RWPE2 (cell line): ENCODE measurements at places on chromosomes 5 and 9.

DNA sequence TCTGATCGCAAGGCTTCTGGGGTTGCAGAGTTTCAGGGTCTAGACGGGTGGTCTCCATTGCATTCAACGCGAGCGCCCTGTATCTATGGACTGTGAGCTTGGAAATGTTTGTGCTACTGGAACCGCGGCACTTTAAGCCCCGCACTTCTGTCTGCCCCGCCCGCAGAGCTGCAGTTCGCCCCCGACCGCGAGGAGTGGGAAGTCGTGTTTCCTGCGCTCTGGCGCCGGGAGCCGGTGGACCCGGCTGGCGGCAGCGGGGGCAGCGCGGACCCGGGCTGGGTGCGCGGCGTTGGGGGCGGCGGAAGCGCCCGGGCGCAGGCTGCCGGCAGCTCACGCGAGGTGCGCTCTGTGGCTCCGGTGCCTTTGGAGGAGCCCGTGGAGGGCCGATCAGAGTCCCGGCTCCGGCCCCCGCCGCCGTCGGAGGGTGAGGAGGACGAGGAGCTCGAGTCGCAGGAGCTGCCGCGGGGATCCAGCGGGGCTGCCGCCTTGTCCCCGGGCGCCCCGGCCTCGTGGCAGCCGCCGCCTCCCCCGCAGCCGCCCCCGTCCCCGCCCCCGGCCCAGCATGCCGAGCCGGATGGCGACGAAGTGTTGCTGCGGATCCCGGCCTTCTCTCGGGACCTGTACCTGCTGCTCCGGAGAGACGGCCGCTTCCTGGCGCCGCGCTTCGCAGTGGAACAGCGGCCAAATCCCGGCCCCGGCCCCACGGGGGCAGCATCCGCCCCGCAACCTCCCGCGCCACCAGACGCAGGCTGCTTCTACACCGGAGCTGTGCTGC is 1.0 kb downstream of the ADAMTS19 start:
- no peak for DNase-seq
- no peak overlapping the region for H3K27ac ChIP-seq
- no peaks in the 10 kb centered on the region for H3K36me3 ChIP-seq
- H3K4me1 ChIP-seq = no peaks in the 10 kb centered on the region
- peak overlapping the region; percentile 23 for H3K4me3 ChIP-seq
- peaks cover 72% of the 10 kb centered on the region for H3K27me3 ChIP-seq

- H3K36me3 ChIP-seq = peaks cover 36% of the 10 kb centered on the region
- no peak overlapping the region for H3K27ac ChIP-seq
- no peaks in the 10 kb centered on the region for H3K27me3 ChIP-seq
- peaks cover 3% of the 10 kb centered on the region for H3K4me1 ChIP-seq
Observed at GRCh38 chr5:157836121-157836753, 22.7 kb downstream of the CLINT1 start.

GRCh38 chr9:128421482-128421996 is 882 bp downstream of the CERCAM start:
- no peaks in the 10 kb centered on the region for H3K27me3 ChIP-seq
- no peaks in the 10 kb centered on the region for H3K4me1 ChIP-seq
- H3K27ac ChIP-seq = peak overlapping the region; percentile 40
- H3K4me3 ChIP-seq = peak overlapping the region; percentile 85

DNA sequence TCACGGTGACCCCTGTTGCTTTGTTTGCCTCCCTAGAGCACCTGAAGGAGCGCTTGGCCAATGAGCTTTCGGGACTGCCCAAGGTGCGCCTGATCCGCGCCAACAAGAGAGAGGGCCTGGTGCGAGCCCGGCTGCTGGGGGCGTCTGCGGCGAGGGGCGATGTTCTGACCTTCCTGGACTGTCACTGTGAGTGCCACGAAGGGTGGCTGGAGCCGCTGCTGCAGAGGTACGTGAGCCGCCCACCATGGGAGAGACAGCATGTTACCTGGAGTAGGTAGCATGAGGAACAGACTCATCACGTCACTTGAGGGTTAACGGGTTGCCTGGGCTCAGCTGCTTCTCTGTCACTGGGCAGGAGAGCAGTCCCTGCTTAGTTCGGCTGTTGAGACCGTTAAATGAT is 19.2 kb downstream of the GALNT12 start:
- H3K27me3 ChIP-seq = no peaks in the 10 kb centered on the region
- no peak overlapping the region for H3K4me3 ChIP-seq
- H3K27ac ChIP-seq = no peak overlapping the region
- no peak for DNase-seq
- no peaks in the 10 kb centered on the region for H3K36me3 ChIP-seq

DNA sequence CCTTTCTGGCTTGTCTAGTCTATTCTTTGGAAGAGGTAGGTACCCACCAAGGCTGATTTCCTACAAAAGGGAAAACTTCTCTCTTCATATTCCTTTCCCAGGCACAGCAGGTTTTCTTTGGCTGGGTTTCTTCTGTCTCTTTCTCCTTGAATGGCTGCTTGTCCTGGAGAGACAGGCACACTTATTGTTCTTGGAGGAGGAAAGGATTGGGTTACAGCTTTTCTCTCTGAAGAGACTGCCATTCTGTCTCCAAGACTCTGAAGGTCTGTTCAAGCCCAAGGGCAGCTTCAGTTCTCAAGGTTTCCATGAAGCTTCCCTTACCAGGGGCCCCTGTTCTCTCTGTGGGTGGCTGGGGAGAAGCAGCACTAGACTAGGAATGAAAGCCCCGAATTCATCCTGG is 33.9 kb downstream of the ACTBL2 start:
- no peaks in the 10 kb centered on the region for H3K36me3 ChIP-seq
- no peak overlapping the region for H3K27ac ChIP-seq
- no peaks in the 10 kb centered on the region for H3K4me1 ChIP-seq
- DNase-seq = no peak

- no peak overlapping the region for H3K4me3 ChIP-seq
- no peak for DNase-seq
- no peaks in the 10 kb centered on the region for H3K36me3 ChIP-seq
- H3K27ac ChIP-seq = no peak overlapping the region
- peaks cover 2% of the 10 kb centered on the region for H3K4me1 ChIP-seq
Observed at GRCh38 chr5:58099257-58099656, 360.6 kb downstream of the PLK2 start.

GRCh38 chr9:131500939-131501541 is 1.7 kb upstream of the POMT1 start:
- no peaks in the 10 kb centered on the region for H3K27me3 ChIP-seq
- H3K36me3 ChIP-seq = peaks cover 39% of the 10 kb centered on the region
- no peak for DNase-seq
- H3K4me3 ChIP-seq = no peak overlapping the region
- H3K27ac ChIP-seq = peak overlapping the region; percentile 19

DNA sequence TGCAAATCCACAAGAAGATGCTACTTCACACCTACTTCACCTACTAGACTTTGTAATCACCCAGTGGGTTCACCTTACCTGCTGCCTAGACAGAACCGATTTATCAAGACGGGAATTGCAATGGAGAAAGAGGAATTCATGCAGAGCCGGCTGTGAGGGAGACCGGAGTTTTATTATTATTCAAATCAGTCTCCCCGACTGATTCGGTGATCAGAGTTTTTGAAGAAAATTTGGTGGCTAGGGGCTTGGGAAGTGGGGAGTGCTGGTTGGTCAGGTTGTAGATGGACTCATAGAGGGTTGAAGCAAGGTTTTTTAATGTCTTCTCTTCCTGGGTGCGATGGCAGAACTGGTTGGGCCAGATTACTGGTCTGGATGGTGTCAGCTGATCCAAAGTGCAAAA is 23.4 kb downstream of the SFXN1 start:
- H3K4me3 ChIP-seq = no peak overlapping the region
- no peak for DNase-seq
- no peak overlapping the region for H3K27ac ChIP-seq
- no peaks in the 10 kb centered on the region for H3K4me1 ChIP-seq
- H3K36me3 ChIP-seq = peaks cover 82% of the 10 kb centered on the region

DNA sequence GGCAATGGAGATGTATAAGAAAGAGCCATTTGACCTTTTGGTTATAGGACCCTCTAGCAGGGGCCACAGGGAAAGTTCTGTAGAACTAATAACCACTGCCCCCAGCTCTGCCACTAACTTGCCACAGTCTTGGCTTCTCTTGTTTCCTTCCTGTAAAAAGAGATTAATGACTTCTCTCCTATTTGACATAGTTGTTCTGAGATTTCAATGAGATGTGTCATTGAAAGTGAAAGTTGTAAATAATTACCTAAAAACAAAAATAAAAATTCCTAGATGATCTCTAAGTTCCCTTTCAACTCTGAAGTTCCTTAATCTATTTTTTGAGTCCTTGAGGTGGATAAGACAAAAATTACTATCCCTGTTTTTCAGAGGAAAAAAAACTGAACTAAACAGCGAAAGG is 1.4 kb upstream of the KIF12 start:
- H3K4me3 ChIP-seq = no peak overlapping the region
- no peaks in the 10 kb centered on the region for H3K27me3 ChIP-seq
- DNase-seq = no peak
- no peaks in the 10 kb centered on the region for H3K4me1 ChIP-seq
- no peaks in the 10 kb centered on the region for H3K36me3 ChIP-seq
- no peak overlapping the region for H3K27ac ChIP-seq

GRCh38 chr9:104774132-104774531 is 10.2 kb downstream of the NIPSNAP3B start:
- no peaks in the 10 kb centered on the region for H3K36me3 ChIP-seq
- H3K27ac ChIP-seq = no peak overlapping the region
- DNase-seq = no peak
- H3K27me3 ChIP-seq = no peaks in the 10 kb centered on the region

GRCh38 chr5:62477801-62478200 is 65.2 kb downstream of the IPO11 start:
- H3K4me3 ChIP-seq = no peak overlapping the region
- no peaks in the 10 kb centered on the region for H3K27me3 ChIP-seq
- DNase-seq = no peak
- peaks cover 25% of the 10 kb centered on the region for H3K36me3 ChIP-seq
- H3K27ac ChIP-seq = no peak overlapping the region

DNA sequence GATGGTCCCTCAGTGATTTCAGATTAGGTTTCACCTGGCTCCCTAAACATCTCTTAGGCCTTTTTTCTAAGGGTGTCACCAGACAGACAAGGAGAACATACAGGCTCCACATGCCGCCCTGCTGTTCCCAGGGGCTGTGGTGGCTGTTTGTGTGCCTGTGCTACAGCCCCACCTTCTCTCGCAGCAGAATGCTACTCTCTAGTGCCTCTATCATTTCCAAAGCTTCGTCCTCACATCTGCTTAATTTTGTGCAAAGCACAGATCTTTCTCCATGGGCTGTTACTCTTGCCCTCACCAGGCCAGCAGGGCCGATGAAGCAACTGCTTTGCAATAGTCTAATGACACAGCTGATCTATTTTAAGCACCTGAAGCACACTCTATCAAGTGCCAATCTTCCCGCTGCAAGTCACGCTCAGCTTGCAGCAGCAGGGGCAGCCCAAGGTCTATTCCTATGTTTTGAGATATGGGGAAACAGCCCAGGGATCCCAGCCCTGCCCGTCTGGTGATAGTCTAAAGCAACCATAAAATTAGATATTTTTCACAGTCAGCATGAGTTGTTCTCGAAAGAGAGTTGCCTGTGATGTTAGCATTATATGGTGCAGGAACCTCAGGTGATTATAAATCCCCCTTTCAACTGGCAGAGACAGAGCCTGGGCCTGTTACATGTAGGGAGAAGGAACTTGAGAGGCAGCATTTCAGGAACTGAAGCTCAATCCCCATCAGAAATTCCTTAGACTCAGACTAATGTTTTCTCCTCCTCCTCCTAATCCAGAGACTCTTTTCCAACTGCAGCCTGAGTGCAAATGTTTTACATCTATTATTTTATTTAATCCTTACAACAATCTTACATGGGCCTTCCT is 12.7 kb downstream of the ABLIM3 start:
- no peak overlapping the region for H3K4me3 ChIP-seq
- peak overlapping the region; percentile 25 for H3K27ac ChIP-seq
- DNase-seq = no peak
